ENCODE measurements at places on chromosomes 12 and 14.

GRCh38 chr12:873954-874353 is 75.5 kb downstream of the RAD52 start:
- peaks cover 65% of the 10 kb centered on the region for H3K36me3 ChIP-seq
- no peak overlapping the region for H3K4me3 ChIP-seq
- H3K27me3 ChIP-seq: no peaks in the 10 kb centered on the region
- DNase-seq: no peak
- H3K27ac ChIP-seq: no peak overlapping the region
- H3K4me1 ChIP-seq: no peaks in the 10 kb centered on the region

DNA sequence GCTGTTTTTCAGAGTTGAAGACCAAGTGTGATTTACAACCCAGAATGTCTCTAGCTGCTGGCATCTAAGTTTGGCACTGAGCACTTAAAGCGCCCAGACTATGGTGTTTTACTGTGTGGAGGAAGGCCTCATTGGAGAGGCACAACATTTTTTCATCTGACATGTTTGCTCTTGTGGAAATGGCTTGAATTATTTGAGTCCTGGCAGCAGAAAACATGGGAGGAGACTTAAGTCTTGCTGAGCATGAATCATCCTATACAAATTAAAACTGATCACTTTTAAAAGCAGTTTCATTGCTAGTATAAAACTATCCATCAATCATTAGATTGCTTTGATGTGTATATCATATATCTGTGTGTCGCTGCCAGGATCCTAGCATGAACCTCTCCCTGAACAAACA is 85.9 kb upstream of the REP15 start:
- H3K4me1 ChIP-seq: peaks cover 58% of the 10 kb centered on the region
- no peak overlapping the region for H3K4me3 ChIP-seq
- H3K27me3 ChIP-seq: no peaks in the 10 kb centered on the region

GRCh38 chr14:40099316-40099715 is 667.1 kb upstream of the FBXO33 start:
- H3K4me3 ChIP-seq: no peak overlapping the region
- no peaks in the 10 kb centered on the region for H3K4me1 ChIP-seq
- no peak for DNase-seq
- H3K27ac ChIP-seq: no peak overlapping the region
- no peaks in the 10 kb centered on the region for H3K27me3 ChIP-seq
- no peaks in the 10 kb centered on the region for H3K36me3 ChIP-seq

- H3K36me3 ChIP-seq: no peaks in the 10 kb centered on the region
- H3K4me1 ChIP-seq: no peaks in the 10 kb centered on the region
- peak; percentile 33 for DNase-seq
- no peak overlapping the region for H3K4me3 ChIP-seq
- no peak overlapping the region for H3K27ac ChIP-seq
- H3K27me3 ChIP-seq: no peaks in the 10 kb centered on the region
Observed at GRCh38 chr12:9843407-9843806, 16.1 kb downstream of the KLRF1 start.

DNA sequence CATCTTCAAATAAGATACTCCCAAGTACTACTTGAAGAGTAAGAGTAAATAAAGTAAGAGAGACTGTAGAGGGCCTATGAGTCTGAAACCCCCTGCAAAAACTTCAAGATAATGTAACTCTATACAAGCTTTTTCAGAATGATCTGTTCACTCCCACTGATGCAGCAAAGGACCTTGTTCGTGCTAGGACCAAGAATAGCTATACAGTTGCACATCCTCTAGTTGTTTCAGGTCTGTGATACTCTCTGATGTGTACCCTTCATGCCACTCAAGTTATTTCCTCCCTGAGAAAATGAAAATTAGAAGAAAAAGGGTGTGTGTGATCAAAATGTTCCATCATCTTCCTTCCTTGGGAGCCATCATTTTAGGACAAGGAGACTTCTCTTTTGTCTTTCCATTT is 204.4 kb downstream of the ALX1 start:
- no peak for DNase-seq
- H3K4me1 ChIP-seq: no peaks in the 10 kb centered on the region
- H3K27ac ChIP-seq: no peak overlapping the region
- H3K36me3 ChIP-seq: no peaks in the 10 kb centered on the region
- H3K4me3 ChIP-seq: no peak overlapping the region

- no peak overlapping the region for H3K4me3 ChIP-seq
- DNase-seq: no peak
- H3K27me3 ChIP-seq: no peaks in the 10 kb centered on the region
- no peaks in the 10 kb centered on the region for H3K4me1 ChIP-seq
- H3K27ac ChIP-seq: no peak overlapping the region
- H3K36me3 ChIP-seq: no peaks in the 10 kb centered on the region
Observed at GRCh38 chr14:86933460-86933859, 1059.5 kb downstream of the GALC start.

DNA sequence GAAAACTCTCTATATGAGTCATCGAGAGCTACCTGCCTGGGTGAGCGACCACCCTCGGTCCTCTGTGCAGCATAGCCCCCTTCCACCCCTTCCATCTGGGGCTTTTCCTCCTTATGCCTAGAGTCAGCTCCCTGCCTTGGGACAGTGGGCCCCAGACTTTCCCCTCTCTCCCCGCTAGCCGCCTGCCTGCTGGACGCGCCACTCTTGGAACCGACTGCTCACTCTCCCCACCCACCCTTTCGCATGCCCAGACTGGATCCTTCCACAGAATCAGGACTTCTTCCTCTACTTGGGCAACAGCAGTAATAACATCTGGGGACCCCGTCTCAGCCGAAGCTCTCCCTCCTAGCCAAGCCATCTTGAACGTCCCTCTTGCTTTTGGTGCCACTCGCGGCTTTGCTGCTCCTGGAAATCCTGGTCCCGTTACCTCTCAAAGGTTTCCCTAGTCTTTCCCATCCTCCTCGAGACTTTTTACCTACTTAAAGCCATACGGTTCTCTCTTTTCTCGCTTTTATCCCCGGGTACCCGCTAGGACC is 671 bp downstream of the ESYT1 start:
- peak overlapping the region; percentile 95 for H3K4me3 ChIP-seq
- peaks cover 15% of the 10 kb centered on the region for H3K36me3 ChIP-seq
- H3K4me1 ChIP-seq: peaks cover 20% of the 10 kb centered on the region
- peak; percentile 66 for DNase-seq

DNA sequence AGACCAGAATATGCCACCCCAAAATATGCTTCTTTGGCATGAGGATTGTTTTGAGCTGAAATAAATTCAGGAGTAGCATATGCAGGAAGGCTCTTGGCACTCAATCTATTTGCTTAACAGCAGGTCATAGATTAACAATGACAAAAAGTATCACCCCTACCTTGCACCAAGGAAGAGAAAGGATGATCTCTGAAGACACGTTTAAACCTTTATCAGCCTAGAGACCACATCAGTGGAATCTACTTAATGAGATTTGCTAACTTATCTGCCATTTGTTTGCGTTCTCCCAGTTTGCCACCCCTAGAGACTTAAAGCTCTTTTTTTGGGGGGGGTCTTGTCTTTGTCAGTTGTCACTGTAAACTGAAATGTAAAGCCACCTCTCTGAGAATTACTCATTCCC is 1278.7 kb upstream of the USP15 start:
- DNase-seq: no peak
- H3K27ac ChIP-seq: no peak overlapping the region
- H3K4me3 ChIP-seq: no peak overlapping the region
- H3K4me1 ChIP-seq: no peaks in the 10 kb centered on the region
- H3K27me3 ChIP-seq: no peaks in the 10 kb centered on the region
- H3K36me3 ChIP-seq: no peaks in the 10 kb centered on the region

DNA sequence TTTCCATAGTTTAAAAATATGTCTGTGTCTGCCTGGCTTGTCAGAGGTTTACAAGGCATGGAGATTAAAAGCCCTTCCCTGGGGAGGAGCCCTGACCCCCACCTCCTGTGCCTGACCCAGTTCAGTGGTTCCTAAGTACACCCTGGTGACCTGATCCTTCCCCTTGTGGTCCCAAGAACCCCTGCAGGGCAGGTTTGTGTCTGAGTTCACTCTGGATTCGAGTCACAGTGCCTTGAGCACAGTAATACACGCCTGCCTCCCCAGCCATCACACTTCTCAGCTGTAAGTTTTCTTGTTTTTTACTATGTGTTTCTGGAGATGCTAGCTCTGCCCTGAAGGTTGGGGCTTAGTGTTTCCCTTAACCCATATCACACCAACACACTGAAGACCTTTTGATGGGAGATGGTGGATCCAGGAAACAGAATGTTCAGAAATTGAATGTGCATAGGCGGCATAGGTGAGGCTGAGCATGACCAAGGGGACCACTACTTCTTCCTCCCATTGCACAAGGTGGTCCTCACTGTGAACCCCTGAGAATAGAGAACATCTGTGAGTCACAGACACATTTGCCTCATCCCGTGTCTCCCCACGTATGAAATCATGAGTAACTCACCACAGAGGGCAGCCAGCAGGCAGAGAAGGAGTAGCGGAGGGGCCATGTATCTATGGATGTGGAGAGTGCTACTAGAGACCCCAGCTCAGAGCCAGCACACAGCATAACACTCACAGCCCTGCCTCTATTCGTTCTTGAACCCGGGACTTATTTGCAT is 962.9 kb downstream of the TMEM121 start:
- no peak for DNase-seq
- H3K36me3 ChIP-seq: no peaks in the 10 kb centered on the region

GRCh38 chr14:51963286-51963685 is 26.1 kb upstream of the RTRAF start:
- DNase-seq: no peak
- no peak overlapping the region for H3K4me3 ChIP-seq
- H3K4me1 ChIP-seq: peaks cover 27% of the 10 kb centered on the region
- H3K27me3 ChIP-seq: no peaks in the 10 kb centered on the region
- H3K36me3 ChIP-seq: peaks cover 6% of the 10 kb centered on the region

- no peaks in the 10 kb centered on the region for H3K27me3 ChIP-seq
- no peak overlapping the region for H3K4me3 ChIP-seq
- no peak for DNase-seq
- H3K27ac ChIP-seq: no peak overlapping the region
- peaks cover 37% of the 10 kb centered on the region for H3K4me1 ChIP-seq
- H3K36me3 ChIP-seq: no peaks in the 10 kb centered on the region
Observed at GRCh38 chr12:63912651-63913050, 68.2 kb downstream of the SRGAP1 start.

DNA sequence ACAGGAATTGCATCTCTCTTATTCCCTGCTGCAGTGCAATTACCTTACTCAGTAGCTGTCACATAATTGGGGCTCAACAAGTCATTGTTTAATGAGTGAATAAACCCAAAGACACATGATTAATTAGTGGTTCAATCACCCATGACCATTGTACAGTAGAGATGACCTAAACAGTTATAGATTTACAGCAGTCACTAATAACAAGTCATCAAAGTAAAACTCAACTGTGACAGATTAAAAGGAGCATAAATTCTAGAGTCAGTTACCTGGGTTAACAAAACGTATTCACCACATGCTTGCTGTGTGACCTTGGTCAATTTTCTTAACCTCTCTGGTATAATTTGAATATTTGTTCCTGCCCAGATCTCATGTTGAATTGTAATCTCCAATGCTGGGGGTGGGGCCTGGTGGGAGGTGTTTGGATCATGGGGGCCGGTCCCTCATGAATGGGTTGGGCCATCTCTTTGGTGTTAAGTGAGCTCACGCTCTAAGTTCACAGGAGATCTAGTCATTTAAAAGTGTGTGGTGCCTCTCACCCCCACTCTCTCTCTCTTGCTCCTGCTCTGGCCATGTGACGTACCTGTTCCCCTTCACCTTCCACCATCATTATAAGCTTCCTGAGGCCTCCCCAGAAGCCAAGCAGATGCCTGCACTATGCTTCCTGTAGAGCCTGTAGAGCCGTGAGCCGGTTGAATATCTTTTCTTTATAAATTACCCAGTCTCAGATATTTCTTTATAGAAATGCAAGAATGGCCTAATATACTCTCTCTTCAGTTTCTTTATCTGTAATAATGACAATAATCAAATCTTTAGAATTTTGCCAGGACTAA is 141.9 kb upstream of the PLEKHG7 start:
- no peak overlapping the region for H3K4me3 ChIP-seq
- no peaks in the 10 kb centered on the region for H3K27me3 ChIP-seq
- H3K27ac ChIP-seq: peak overlapping the region; percentile 26
- DNase-seq: no peak
- H3K4me1 ChIP-seq: peaks cover 26% of the 10 kb centered on the region

GRCh38 chr12:131789638-131790037 is 38.6 kb upstream of the MMP17 start:
- H3K27ac ChIP-seq: no peak overlapping the region
- H3K4me3 ChIP-seq: no peak overlapping the region
- DNase-seq: no peak
- peaks cover 19% of the 10 kb centered on the region for H3K36me3 ChIP-seq
- peaks cover 28% of the 10 kb centered on the region for H3K4me1 ChIP-seq

- H3K27ac ChIP-seq: no peak overlapping the region
- H3K4me1 ChIP-seq: no peaks in the 10 kb centered on the region
- no peaks in the 10 kb centered on the region for H3K27me3 ChIP-seq
- DNase-seq: no peak
Observed at GRCh38 chr14:62673014-62673755, 372.1 kb downstream of the KCNH5 start.

DNA sequence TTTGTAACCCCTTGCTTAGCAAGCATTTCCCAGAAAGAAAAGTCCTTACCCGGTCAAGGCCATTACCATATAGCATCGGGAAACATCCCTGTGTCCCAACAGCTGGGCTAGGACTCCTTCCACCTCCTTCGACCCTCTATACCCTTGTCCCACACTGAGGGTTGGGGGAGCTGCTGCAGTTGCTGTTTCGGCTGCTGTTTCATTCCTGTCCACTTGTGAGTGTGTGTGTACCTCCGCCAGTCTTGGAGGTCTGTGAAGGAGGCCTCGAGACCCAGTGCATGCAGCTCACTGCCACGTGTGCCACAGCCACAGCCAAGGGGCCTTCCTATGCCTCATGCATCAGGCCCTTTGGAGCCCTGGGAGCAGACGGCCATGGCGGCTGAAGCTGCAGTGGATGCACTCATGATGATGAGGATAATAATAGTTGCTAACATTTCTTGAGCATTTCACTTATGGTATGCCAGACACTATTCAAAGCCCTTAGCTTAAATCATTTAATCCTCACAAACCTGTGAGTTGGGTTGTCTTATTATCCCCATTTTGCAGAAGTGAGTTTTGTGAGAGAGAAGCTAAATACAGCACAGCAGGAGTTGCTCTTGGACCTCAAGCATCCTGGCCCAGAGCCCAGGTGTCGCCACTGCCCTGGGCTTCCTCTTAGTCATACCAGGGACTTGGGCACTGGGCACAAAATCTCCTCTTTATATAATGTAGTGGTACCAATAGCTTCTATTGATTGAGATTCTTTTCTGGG is 156.5 kb downstream of the PRKCH start:
- no peaks in the 10 kb centered on the region for H3K36me3 ChIP-seq
- H3K27ac ChIP-seq: peak overlapping the region; percentile 94
- no peak overlapping the region for H3K4me3 ChIP-seq
- H3K27me3 ChIP-seq: no peaks in the 10 kb centered on the region
- peak; percentile 64 for DNase-seq
- peaks cover 52% of the 10 kb centered on the region for H3K4me1 ChIP-seq

DNA sequence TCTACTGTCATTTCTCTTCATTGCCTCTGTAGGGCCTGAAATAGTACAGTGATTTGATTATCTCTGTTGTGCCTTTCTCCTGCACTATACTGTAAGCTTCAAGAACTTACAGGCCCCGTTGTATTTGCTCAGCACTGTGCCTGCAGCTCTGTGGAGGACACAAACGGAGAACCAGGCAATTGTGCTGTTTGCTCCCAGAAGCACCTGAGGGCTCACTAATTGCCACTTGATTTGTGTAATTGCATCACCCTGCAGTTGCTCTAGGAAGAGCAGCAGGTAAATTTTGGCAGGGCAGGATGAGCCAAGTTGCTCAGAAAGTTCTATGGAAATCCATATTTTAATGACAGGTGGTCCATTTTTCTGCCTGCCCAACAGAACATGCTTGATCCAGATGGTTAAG is 11.6 kb upstream of the KRT82 start:
- H3K4me1 ChIP-seq: no peaks in the 10 kb centered on the region
- H3K36me3 ChIP-seq: no peaks in the 10 kb centered on the region
- no peak for DNase-seq
- H3K27ac ChIP-seq: no peak overlapping the region
- H3K27me3 ChIP-seq: no peaks in the 10 kb centered on the region
